NCI-H69 (cell line): ENCODE measurements at places on chromosomes 7 and 10.

DNA sequence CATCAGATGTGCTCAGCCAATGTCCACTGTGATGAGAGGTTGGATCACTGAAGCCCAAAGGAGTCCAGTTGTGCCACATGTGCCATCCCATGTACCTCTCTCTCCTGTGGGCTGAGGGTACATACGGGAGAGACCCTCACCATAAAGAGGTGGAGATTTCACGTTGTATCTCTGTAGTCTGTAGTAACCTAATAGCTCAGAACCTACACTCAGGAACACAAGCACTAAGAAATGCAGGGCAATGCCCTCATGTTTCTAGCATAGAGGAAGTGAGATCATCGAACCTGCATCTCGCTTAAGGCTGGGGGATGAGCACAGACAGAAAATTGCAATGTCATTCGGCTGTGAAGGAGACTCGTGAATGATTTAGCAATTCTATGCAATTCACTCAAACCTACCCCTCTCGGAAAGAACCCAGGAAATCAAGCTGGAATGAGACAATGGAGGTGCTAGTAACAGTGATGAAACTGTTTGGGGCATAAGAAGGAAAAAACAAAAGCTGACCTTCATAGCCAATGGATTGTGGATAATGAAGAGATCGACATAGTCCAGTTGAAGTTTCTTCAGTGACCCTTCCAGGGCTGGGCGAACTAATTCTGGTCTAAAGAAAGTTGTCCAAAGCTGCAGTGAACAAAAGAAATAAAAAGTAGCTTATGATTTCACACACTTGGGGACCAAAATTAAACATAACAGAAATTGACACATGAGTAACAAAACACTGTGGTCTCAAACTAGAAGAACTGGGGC lies 80.3 kb upstream of the UCN3 start:
- no peak for DNase-seq

GRCh38 chr7:22688084-22688483 lies 38.9 kb upstream of the IL6 start:
- DNase-seq: no peak

- no peak for DNase-seq
These were observed 31.8 kb downstream of the SVOPL start for GRCh38 chr7:138669364-138669763.

DNA sequence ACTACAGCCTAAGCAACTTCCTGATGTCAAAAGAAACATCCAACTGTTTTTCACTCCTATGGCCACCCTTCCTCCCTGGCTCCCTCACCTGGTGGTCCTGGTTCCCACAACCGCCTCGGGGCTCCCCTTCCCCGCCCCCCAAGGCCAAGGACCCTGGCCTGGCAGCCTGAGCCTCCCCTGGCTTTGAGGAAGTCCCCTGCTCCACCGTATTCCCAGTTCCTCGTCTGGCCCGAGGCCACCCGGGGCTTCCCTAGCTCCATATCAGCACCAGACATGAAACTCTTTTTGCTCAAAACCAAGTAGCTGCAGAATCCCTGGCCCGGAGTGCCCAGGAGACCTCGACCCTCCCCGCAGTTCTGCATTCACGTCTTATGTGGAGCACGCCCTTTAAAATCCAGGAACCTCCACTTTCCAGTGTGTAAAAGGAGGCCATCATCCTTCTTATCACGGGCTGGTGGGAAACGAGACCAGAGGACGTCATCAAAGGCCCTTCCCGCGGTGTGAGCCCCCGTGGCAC lies 82.9 kb downstream of the PRKAG2 start:
- DNase-seq: no peak

- no peak for DNase-seq
These were observed 91.7 kb downstream of the SLC16A9 start for GRCh38 chr10:59617996-59618395.

DNA sequence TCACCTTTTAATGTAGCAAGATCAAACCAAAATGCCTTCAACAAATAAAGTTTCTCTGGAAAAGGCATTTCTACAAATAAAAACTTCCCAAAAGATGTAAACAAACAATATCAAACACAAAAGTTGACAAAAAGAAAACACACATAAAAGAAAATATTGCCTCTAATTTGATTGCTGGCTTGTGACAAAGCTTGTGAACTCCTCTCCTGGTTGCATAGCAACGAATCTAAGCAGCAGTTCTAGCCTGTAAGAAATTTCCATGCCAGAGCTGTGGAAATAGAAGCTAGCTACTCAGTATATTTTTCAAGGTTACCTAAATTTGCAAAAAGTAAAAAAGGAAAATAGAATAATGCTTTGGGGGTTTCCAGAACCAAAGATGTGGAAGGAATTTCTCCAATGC lies 173.9 kb upstream of the CDK1 start:
- DNase-seq: no peak

- no peak for DNase-seq
These were observed 58.0 kb downstream of the NEBL start for GRCh38 chr10:20839141-20839540.

- DNase-seq: no peak
These were observed 13.6 kb downstream of the NSMCE4A start for GRCh38 chr10:121961456-121961855.
